ENCODE measurements at places on chromosomes 5 and 9.

DNA sequence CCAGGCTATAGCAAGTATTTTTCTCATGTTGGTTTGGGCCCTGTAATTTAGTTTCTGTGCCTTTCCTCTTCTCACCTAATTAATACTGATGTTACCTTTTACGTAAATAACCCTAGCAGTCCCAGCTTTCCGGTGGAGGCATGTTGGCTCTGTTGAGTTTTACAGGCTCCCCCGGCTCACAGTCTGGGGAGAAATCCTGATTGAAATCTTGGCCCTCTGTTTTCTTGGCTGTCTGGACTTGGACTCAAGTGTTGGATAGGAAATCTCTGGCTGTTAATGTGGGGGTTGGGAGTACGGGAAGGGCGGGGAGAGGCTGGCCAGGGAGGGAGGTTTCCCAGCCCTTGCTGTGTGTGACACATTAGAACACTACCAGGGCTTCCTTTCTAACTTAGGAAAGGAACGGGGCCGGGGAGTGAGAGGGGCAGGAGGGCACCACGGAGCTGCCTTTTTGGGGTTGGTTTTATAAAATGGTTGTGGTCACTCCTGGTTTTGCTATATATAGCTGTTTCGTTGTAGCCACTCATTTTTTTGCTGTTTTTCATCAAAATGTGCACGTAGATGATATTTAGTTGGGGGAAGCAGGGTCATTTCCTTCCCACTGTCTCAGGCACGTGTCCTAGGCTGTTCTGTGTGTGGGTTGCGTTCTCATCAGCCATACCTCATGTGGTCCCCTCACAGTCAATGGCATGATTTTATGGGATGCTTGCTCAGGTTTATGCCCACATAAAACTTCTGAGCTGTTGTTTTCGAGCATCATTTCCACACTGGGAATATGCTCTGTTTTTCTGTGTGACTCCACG, 11.0 kb downstream of the TRIO start:
- DNase-seq = peak; percentile 39

- DNase-seq = no peak
Measured at GRCh38 chr5:110441035-110441434, 285.4 kb downstream of the TMEM232 start.

- DNase-seq = no peak
Measured at GRCh38 chr5:113278976-113279375, 155.8 kb downstream of the TSSK1B start.

DNA sequence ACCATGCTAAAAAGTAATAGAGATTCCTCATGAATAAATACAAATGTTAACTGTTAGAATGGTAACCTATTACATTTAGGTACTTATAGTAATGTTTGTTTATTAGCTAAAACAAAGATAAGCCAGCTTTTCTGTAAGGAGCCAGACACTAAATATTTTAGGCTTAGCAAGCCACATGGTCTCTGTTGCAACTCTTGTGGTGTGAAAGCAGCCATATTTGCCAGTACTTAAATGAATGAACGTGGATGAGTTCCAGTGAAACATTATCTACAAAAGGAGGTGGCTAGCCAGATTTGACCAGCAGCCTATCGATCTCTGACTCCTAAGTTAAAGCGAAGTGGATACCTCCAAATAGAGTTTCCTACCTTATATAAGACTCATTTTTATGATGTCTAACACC, 331.6 kb downstream of the CDH12 start:
- DNase-seq = no peak

DNA sequence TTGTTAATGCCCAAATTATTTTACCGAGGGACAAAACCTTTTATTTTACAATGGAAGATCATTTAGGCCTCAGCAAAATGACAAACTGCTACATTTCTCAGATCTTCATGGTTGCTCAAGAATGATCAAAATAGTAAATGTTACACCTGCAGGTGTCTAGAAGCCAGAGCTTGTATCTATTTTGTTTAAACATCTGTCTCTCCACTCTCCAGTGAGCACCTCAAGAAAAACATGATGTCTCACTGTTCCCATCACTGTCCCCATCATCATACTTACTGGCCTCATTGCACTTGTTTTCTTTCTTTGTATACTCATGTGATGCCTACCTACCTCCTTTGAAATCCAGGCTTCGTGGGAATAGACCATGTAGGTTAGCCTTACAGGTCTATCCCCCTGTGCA, 149.6 kb downstream of the TTLL11 start:
- no peak for DNase-seq

DNA sequence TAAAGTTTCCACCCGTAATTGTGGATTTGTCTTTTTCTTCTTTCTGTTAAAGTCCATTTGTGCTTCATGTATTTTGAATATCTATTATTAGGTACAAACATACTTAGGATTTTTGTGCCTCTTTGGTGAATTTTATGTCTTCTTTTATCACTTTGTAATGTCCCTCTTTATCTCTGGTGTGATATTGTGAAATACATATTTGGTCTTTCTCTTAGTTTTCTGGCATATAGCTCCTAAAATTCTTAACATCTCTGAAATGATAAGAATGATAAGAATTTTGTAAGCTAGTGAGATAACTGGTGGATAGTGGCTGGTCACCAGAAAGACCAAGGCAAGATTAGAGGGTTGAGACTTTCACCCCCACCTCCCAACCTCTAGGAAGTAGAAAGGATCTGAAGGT, 111.1 kb downstream of the KCTD16 start:
- DNase-seq = no peak

DNA sequence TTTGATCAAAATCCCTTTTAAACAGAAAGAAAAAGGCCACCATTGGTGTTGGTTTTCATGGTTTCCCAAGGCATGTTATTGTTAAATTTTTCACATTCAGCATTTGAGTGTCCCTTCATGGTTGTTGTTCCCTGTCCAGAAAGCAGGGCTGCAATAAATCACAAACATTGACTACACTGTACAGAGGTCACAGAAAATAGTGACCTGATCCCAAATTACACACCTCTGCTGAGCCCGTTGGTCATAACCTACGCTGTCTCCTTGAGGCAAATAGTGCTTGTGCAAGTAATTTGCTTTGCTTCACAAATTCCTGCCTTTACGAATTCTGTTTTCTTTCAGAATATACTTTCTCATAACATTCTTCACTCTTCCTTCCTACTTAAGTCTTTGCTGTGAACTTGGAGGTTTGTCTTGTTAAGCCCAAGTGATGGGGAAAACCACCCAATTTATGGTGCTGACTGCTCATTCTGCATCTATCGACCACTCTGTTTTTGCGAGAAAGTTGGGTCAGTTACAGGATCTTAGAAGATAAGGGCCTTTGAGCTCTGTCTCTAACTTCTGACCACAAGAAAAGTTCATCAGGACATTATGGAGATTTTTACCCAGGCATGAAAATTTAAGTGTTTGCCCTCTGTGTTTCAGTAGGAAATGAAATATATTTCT, 16.0 kb downstream of the PIK3R1 start:
- DNase-seq = no peak

- no peak for DNase-seq
Measured at GRCh38 chr5:113776168-113776567, 262.7 kb downstream of the YTHDC2 start.

- no peak for DNase-seq
Measured at GRCh38 chr5:168931638-168932345, 352.6 kb upstream of the PANK3 start.

GRCh38 chr5:76960004-76960625, 7.3 kb downstream of the CRHBP start:
- no peak for DNase-seq

GRCh38 chr5:145760660-145761059, 74.5 kb downstream of the PRELID2 start:
- no peak for DNase-seq

All from NCI-H526 (cell line).